Left ventricle myocardium superior (tissue), 1 donor: ENCODE measurements at places on chromosomes 16 and 17.

GRCh38 chr16:10966129-10966528 lies 21.8 kb downstream of the CLEC16A start:
- no peak for DNase-seq

GRCh38 chr16:49000594-49000993 lies 281.0 kb downstream of the CBLN1 start:
- no peak for DNase-seq

GRCh38 chr17:80220736-80221215 lies 549 bp downstream of the SLC26A11 start:
- DNase-seq, result no peak

DNA sequence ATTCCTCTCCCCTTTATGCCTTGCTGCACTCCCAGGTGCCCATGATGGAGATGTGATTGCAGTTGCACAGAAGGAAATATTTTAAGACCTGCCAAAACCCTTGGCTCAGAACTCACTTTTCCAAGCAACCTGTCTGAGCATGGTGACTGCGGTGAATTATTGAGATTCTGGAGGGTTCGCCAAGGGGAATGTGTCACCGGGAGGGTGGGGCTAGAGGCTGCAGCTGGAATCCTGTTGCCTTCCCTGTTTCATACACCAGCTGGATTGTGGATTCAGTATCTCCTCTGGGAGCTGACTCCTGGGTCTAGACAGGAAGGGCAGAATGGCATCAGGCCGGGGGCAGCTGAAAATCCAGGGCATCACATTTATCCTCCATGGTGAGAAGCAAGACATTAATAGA lies 527.2 kb downstream of the TMEM114 start:
- DNase-seq, result no peak

DNA sequence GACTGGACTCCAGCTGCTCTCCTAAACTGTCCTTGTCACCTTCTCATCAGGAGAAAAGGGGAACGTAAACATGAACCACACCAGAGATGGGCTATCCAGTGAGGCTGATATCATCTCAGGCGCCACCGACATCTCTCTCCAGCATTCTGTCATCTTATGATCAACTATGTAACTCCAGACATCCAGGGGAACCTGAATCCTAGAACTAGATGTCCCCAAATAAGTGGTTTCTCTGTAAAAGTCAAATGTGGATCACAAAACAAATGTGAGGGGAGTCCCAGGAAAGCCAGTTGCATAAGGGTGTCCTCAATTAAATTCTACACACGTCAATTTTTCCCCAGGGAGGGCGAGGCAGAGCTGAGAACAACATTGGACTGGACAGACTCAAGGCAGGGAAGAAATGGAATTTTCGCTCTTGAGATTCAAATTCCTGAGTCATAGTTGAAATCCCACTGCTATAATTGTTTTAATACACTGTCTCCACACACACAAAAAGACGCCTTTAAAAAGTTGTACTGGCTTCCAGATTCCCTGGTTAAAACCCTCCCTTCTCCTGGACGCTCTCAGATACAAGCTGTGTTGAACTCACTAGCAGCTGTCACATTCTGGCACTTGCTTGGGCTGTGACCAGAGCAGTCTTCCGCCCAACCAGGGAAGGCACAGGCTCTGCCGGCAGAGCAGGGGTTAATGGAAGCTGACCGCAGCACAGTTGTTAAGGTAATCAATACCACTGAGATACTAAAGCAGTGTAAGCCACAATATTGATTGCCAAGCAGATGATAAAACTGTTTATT lies 62.6 kb downstream of the ZFHX3 start:
- peak; percentile 77 for DNase-seq

DNA sequence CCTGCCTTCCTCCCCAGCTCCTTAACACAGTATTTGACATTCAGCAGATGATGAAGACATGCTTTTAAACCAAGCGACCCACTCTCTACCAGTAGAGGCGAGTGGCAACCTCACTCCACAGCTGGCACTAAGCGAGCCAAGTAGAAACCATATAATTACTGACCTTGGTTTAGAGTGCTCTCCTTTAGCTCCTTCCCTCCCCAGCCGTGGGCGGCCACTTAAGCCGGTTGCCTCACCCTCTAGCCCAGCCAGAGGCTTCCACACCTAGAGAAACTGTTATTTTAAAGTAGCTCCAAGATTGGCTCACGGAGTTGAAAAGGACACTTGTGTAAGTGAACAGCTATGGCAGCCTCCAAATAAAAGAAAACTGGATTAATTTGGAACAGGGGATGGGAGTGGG lies 109.1 kb upstream of the CRHR1 start:
- no peak for DNase-seq

GRCh38 chr17:51435641-51436091 lies 175.3 kb downstream of the UTP18 start:
- peak; percentile 39 for DNase-seq

- DNase-seq, result no peak
Observed at GRCh38 chr16:83215406-83216001, 588.7 kb downstream of the CDH13 start.

DNA sequence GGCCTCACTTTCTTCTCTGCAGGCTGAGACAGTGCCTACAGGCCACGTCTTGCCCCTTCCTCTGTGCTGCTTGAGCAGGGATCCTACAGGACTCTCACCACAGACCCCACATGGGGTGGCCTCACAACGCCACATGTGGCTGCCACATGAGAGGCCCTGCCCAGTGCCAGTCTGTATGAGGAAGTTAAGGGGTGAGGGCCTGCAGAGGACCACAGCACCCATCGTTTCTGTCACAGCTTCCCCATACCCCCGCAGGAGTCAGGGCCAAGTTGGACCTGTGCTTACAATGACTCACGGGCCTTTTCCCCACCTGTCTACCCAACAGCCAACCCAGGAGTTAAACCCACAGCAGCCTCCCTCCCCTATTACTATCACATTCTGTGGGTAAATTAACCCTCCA lies 2.9 kb upstream of the GSDMB start:
- no peak for DNase-seq
